ENCODE measurements at places on chromosomes 3 and 15.

DNA sequence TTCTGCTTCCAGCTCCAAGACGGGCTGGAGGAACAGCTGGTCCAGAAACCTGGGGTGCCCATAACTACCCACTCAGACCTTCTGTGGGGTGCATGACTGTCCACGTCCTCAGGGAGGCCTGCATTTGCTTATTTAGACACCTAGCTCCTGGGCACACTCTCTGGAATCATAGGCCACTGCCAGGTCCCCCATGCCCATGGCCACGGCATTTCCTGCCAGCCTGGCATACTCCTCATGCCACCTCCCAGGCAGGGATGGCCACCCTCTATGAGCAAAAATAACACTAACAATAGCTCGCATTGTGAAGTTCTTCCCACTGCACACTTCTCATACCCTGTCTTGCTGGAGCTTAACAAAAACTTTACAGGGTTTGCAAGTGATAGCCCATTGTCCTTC is 166.9 kb upstream of the TPM1 start:
- no peak for DNase-seq

GRCh38 chr3:69197922-69198530 is 75.6 kb upstream of the LMOD3 start:
- peak; percentile 56 for DNase-seq

DNA sequence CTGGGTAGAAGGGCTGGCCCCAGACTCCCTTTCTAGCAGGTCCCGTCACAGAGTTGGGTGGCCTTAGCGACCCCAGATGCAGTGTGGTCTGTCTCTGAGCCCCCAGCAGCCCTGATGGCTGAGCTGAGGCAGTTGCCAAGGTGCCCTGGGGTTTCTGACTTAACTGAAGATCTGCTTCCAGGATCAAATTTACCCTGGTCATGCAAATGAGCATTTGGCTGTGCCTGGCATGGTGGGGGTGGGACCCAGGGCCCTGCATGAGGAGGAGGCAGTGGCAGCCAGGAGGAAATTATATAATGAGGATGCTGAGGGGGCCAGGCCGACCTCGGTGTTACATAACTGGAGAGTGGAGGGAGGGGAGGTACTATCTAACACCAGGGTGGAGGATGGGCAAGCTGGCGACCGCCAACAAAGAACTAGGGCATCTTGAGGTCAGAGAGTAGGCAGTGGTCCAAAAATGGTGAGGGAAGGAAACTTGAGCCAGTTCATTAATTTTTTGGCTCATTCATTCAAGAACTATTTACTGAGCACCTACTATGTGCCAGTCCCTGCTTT is 16.4 kb downstream of the PLEKHO2 start:
- DNase-seq, result no peak

DNA sequence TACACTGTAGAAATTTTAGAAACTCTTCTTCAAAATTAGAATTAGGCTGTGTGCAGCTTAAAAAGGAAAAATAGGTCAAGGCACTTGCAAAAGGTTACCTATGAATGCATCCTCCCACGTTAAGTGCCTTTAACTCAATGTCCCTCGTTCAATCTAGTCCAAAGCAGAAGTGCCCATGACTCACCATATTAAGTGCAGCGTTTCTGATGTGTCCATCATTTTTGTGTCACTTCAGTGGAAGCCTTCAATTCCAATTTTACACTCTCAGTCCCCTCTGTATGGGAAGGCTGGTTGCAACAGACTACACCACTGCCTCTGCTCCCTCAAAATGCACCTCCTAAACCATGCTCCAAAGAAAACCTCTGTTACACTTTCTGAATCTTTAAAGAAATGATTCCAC is 53.4 kb downstream of the FOXB1 start:
- no peak for DNase-seq

DNA sequence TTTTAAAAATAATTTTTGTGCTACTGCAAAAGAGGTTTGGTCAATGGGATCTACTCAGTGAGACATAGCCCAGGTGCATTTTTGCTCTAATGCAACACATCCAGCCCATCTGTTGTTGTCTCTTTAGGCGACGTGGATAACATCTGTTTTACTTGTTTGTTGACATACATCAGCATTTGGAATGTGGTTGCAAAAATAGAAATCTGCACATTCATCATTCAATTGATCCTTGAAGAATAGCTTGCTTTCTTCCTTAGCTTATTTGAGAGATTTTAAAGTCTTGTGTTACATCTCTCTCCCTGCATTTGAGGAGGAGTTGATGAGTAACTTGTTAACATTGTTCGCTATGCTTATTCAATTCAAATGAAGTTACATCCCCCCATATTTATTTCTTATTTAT is 1202.3 kb downstream of the NSUN3 start:
- DNase-seq, result no peak

- DNase-seq, result no peak
Measured at GRCh38 chr3:185995352-185995751, 57.5 kb upstream of the TRA2B start.

DNA sequence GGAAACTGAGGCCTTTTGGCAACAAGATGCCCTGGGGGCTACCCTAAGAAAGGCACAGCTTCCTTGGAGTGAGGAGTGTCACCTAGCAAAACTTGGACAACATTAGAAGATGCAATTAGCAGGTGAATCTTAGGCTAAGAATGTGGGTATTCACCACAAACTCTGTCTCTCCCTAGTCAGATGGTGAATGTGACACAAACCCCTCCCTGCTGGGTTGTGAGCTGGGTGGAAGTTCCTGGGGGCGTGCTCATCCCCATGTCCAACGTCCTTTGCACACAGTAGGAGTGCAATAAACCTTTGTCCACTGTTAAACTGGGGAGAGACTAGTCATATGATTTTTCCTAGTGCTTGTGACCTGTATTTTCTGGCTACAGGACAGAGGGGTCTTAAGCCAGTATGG is 67.1 kb upstream of the SH3GL3 start:
- no peak for DNase-seq

DNA sequence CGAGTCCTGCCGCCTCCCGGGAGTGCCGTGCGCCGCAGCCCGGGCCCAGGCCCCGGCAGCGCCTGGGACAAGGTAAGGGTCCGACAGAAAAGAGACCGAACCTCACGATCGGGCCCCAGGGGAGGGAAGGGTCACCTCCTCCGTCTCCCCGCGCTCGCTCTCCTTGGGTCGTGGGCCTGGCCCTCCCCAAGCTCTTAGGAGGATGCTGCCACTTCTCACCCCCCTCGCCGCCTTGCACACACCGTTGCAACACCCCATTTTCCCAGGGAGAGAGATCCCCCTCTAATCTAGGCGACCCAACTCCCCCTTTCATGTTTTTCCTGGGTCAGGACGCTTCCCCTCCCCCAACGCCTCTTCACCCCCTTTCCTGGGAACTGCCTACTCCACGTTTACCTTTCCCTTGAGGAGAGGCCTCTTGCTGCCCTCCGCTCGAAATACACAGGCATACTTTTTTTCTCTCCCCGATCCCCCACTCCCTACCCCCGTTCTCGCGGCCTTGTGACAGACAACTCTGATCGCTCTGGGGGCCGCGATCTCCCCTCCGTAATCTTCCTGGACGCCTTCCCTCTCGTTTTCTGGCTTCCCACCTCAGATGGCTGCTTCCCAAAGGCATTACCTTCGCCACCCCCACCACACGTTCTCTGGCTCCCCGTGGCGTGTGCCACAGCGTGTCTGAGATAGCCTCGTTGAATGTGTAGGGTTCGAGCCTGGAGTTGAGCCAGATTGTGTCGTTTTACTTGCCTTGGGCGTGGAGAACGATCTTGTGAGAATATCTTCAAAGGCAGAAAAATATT is 688 bp downstream of the SETD5 start:
- peak; percentile 22 for DNase-seq

DNA sequence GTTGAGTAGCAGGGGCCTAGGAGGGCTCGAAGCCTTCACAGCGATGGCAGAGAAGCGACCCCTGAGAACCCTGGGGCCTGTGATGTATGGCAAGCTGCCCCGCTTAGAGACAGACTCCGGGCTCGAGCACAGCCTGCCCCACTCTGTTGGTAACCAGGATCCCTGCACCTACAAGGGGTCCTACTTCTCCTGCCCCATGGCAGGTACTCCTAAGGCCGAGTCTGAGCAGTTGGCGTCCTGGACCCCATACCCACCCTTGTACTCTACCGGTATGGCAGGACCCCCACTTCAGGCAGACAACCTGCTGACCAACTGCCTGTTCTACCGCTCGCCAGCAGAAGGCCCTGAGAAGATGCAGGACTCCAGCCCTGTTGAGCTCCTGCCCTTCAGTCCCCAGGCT is 4.3 kb downstream of the C15orf39 start:
- no peak for DNase-seq

GRCh38 chr15:57297163-57297593 is 79.1 kb upstream of the CGNL1 start:
- no peak for DNase-seq

- DNase-seq, result no peak
Measured at GRCh38 chr3:195042743-195043606, 228.0 kb downstream of the XXYLT1 start.

GRCh38 chr3:108219336-108219735 is 2.9 kb downstream of the IFT57 start:
- DNase-seq, result no peak

DNA sequence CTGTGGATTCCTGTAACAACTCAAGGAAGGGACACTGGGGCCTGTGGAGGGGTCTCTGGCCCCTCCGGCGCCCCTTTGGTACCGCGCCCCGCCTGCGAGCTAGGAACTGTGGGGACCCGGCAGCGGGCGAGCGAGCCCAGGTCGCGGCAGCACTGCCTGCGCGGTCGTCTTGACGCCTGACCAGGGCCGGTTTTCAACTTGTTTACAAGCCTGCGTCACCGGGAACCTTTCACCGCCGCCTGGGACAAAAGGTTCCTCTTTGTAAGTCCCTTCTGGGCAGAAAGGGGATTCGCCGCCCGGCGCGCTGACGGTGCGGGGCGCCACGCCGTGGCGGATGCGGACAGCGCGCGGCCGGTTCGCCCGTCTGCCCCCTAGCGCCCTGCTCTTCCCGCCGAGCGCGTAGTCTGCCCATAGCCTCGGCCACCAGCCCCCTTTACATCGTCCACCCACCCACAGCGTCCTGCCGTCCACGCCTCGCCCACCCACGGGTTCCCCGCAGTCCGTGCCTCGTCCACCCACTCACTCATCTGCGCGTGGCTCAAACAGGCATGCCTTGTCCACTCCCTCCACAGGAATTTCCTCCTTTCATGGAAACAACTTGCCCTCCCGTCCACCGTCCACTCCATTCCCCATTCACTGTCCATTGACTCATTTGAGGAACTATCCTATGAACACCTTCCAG is 5.5 kb upstream of the CFAP100 start:
- peak; percentile 54 for DNase-seq

DNA sequence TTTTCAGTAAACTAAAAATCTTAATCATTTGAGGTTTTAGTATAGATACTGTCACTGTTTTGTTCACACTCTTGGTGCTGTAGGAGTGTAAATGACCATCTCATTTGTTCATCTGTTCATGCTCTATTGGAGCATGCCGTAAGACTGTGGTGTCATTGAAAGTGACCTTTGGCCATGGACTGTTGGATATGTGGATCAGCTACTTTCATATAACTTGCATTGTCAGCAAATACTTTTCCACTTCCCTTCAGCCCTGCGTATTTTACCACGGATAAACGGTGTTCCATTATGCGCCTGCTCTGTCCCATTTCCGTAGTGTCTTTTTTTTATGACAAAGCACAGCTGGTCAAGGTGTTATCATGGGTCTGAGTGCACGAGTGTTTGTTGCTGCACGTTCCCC is 32.6 kb upstream of the SENP5 start:
- DNase-seq, result no peak

DNA sequence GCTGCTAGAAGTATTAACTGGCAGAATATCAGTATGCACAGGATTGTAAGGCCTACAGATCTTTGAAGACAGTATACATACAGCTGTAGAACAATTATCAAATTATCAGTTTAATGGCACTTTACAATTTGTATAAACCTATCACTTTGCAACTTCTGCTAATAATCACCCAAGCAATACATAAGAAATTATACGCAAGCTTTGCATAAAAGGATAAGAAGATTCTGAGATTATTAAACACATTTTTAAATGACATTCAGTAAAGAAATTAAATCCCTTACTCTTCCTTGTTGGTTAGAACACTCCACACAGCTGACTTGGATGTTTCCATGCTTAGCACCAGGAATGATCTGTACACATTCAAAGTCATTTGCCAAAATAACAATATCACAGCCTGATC is 46.8 kb downstream of the DMXL2 start:
- DNase-seq, result no peak

- DNase-seq, result no peak
Measured at GRCh38 chr3:122671553-122671952, 9.1 kb upstream of the PARP14 start.

- no peak for DNase-seq
Measured at GRCh38 chr3:149299938-149300801, 33.3 kb downstream of the TM4SF18 start.

GRCh38 chr15:83248151-83249029 is 36.1 kb downstream of the BNC1 start:
- DNase-seq, result peak; percentile 1

GRCh38 chr3:147305533-147306250 is 100.7 kb downstream of the ZIC4 start:
- no peak for DNase-seq

GRCh38 chr3:181637056-181637455 is 74.7 kb upstream of the SOX2 start:
- DNase-seq, result no peak

DNA sequence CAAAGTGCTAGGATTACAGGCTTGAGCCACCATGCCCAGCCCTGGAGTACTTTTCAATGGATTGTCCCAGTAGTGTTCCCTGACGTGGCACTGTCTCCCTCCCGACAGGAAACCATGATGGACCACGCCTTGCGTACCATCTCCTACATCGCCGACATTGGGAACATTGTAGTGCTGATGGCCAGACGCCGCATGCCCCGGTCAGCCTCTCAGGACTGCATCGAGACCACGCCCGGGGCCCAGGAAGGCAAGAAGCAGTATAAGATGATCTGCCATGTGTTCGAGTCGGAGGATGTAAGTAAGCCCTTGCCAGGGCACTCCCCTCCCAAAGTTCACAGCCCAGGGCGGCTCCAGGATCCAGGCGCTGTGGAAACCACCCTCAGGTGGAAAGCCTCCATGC is 168.1 kb downstream of the NSMCE3 start:
- DNase-seq, result no peak

DNA sequence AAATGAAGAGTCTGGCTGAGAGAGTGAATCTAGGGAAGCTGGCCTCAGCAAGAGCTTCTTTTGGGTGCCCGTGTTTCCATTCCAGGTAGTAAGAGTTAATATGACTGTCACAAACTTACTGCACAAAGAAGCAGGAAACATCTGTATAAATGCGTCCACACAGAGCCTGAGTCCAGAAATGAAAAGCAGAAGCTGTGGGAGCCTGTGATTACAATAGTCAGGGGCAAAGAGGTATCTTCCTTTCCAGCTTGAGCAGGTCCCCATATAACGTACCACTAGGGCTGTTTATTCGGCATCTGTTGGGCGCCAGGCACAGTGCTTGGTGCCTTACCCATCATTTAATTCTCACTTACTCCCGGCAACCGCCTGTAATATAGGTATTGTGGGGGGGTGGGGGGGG is 40.5 kb upstream of the B3GNT5 start:
- no peak for DNase-seq

GRCh38 chr3:82067420-82067819 is 306.0 kb upstream of the GBE1 start:
- no peak for DNase-seq

GRCh38 chr15:91199511-91199910 is 99.5 kb downstream of the SV2B start:
- no peak for DNase-seq
